Naive thymus-derived CD8-positive, alpha-beta T cell (primary cell): ENCODE measurements at places on chromosomes 2 and 18.

DNA sequence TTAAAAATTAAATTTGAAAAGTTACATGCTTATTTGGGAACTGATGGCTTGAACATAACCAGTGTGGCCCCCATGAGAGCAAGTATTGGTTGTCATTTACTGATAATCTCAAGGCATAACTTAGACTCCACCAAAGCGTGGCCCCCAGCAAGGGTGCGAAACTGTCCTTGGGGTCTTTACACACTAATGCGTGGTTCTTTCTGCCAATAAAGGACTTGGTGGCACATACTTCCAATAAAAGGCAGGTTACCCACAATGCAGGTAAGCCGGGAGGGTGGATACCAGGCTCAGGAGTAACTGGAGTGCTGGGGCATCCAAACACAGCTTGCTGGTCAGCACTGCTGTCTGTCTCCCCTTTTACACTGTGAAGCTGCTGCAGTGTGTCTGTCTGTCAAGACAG is 278.2 kb upstream of the NCKAP5 start:
- no peak for DNase-seq

DNA sequence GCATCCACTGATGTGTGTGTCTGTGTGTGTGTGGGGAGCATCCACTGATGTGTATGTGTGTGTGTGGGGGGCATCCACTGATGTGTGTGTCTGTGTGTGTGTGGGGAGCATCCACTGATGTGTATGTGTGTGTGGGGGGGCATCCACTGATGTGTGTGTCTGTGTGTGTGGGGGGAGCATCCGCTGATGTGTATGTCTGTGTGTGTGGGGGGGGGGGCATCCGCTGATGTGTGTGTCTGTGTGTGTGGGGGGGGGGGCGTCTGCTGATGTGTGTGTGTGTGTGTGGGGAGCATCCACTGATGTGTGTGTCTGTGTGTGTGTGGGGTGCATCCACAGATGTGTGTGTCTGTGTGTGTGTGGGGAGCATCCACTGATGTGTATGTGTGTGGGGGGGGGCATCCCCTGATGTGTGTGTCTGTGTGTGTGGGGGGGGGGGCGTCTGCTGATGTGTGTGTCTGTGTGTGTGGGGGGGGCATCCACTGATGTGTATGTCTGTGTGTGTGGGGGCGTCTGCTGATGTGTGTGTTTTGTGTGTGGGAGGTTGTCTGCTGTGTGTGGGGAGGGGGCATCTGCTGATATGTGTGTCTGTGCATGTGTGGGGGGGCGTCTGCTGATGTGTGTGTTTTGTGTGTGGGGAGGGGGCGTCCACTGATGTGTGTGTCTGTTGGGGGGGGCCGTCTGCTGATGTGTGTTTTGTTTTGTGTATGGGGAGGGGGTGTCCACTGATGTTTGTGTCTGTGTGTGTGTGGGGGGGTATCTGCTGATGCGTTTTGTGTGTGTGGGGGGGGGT is 125.9 kb downstream of the NFATC1 start:
- DNase-seq: no peak

GRCh38 chr18:43524260-43524659 is 247.0 kb upstream of the SYT4 start:
- no peak for DNase-seq

- DNase-seq: no peak
These were observed 312.5 kb upstream of the CHAC2 start for GRCh38 chr2:53455094-53455493.

DNA sequence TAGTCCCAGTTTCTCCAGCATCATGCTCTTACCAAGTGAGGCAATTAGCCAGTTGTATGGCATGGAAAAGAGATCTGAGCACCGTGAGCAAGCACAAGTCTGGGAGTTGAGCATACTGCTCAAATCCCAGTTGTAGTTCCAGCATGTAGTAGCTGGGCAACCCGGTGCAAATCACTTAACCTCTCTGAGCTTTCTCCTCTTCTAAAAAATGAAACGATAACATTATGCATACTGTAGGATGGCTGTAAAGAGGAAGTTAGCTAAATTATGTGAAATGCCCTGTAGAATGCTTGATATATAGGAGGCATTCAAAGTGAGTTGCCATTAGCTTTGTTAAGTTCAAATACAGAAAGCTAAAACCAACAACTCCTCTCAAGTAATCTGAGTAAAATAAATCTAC is 164.0 kb upstream of the ZEB2 start:
- DNase-seq: no peak

DNA sequence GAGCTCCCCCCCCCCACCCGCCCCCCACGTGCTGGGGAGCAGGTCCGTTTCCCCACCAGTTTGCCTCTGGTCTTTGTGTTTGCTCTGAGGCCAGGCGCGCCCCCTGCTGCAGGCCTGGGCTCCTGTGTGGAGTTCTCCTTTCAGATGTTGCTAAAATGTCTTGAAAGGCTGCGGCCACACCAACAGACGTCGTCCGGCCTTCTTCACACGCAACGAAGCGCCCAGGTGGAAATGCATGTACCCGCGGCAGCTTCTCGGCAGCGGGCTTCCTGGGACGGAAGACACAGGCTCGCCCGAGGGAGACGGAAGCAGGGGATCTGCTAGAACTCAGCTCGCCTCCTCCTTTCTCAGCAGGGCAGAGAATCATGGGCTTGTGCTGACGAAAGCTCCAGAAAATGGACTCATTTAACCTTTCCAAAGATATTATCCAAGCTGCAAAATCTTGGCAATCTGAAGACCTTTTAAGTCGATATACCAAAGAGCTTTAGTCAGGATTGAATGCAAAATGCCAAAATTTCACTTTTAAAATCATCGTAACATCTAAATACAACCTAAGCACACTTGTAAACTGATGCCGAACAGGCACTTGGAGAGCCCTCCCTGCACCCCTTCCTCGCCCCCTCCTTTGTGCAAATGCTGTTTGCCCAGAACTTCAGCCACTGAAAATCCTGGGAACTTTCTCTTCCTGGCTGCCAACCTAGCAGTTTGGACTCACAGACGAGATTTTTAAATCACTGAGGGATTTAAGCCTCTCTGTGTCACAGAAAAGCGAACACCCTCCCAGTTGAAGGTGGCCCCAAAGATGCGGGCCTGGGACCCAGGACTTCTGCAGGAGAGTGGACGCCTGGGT is 125.5 kb upstream of the ZNF516 start:
- peak; percentile 12 for DNase-seq

- no peak for DNase-seq
These were observed 98.8 kb downstream of the MRO start for GRCh38 chr18:50721006-50721405.

- no peak for DNase-seq
These were observed 1696.7 kb upstream of the PIK3C3 start for GRCh38 chr18:40258311-40258710.

DNA sequence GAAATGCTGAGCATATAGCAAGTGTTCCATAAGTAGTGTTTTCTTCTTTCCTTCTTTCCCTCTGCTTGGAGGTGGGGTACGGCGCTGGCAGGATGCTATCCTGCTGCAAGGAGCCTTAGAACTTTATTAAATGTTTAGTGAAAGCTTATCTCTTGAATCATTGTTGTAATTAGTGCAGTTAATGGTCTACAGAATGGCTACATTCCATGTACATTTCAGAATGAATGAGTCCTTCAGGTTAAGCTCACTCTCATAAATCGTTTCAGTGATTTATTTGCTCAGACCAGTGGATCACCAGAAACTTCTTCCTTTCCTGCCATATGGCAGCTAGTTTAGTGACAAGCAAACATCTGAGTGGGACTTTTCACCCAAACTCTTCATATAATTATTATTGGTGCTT is 3.3 kb upstream of the YWHAQ start:
- DNase-seq: no peak

DNA sequence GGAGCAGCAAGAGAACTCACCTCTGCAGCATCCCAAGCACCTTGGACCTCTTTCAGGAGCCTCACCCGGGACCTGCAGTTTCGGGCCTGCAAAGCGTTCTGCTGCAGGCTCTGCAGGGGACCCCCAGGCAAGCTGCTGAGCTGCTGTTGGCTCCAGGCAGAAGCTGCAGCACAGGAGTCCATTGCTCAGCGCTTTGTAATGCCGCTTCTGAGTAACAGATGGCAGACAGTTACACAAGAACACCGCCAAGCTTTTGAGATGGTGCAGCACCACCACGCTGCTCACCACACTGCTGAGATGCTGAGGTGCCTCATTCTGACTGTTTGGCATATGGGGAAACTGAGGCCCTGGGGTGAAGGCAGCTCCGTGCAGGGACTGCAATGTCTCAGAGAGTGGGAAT is 1.9 kb upstream of the GALNT14 start:
- no peak for DNase-seq

- DNase-seq: no peak
These were observed 42.5 kb upstream of the TMEM87B start for GRCh38 chr2:112012556-112012955.

DNA sequence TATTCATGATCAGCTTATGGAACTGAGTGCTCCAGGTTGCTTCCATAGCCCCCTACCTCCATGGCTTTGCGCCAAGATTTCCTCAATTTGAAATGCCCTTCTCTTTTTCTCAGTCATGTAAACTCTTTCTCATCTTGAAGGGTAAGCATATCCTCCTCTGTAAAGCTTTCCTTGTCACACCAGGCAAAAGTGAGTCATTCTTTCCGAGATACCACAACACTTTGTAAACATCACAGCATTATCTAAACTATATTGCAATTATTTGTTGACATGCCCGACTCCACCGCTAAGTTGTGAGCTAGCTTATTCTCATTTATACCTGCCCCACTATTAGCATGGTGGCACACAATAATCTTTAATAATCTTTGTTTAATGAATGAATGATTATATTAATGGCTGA is 419.5 kb upstream of the CHST9 start:
- no peak for DNase-seq

- no peak for DNase-seq
These were observed 88.2 kb downstream of the GALNT14 start for GRCh38 chr2:31049916-31050588.
